ENCODE measurements at places on chromosomes 16 and 17.

- DNase-seq: no peak
These were observed 134.9 kb upstream of the CDH5 start for GRCh38 chr16:66231452-66232160.

DNA sequence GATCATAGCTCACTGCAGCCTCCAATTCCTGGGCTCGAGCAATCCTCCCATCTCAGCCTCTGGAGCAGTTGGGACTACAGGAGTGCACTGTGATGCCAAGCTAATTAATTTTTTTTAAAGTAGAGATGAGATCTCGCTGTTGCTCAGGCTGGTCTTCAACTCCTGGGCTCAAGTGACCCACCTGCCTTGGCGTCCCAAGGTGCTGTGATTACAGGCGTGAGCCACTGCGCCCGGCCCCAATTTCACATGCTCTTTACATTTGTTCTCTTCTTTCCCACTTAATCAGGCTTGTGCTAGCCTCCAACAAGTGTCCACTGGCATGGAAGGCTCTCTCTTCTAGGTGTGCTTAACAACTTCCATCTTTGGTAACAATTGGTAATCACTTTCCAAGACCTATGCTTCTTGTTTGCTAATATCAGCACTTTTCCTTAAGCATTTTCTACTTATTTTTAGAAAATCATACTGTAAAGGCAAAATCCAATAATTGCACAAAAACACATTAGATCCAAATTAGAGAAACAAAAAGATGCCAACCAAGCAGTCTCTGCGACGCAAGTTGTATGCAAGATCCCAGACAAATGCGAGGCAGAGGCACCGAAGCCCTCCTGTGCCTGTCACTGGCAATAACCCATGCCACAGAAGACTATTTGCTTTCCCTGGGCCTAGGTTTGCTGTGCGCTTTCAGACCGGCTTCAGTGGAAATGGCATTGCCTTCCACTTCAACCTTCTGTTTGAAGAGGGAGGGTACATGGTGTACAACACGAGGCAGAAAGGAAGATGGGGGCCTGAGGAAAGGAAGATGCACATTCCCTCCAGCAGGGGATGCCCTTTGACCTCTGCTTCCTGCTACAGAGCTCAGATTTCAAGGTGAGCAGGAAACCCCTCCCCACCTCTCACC, 52.6 kb downstream of the NOS2 start:
- no peak for DNase-seq

GRCh38 chr16:35146723-35147458, 1687.5 kb downstream of the TP53TG3F start:
- no peak for DNase-seq

DNA sequence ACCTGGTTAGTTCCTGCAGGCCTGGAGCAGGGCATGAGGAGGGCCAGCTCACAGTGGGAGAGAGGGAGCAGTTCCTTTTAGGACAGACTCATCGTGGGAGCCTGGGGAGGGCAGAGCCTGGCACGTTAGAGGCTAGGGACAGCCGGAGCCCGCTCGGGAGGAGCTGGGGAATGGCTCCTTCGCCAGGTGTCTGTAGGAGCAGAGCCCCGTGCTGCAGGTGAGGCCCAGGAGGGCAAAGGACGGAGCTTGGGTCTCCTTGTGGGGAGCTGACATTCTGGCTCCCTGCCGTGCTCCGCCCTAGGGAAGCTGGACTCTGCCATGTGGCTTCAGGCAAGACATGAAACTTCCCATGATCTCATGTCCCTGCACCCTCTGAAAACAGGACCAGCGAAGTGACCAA, 18.7 kb upstream of the MTSS2 start:
- DNase-seq: no peak

DNA sequence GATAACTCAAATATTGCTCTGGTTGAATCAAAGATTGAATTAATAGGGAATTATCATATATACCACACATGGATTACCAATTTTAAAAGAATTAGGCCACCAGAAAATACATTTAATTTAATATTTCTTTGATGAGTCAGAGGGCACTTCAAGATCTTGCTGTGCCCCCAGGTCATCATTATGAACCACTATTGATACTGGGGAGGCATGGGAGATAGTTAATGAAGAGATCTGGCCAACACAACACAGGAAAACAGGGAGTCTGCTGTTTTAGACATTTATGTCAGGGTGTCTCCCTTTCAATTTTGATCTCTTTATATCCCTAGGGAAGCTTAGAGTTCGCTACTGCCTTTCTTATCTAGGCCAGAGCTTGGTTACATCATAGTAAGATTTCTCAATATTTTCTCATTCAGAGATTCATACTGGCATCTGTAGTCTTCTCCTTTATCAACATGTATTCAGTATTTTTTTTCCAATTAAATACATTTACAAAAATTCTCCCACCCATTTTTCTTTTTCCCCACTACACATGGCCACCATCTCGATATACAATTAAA, 158.3 kb upstream of the ZFHX3 start:
- DNase-seq: no peak

GRCh38 chr17:29802246-29802645, 127.8 kb downstream of the SSH2 start:
- no peak for DNase-seq

- DNase-seq: no peak
These were observed 23.7 kb downstream of the NOD2 start for GRCh38 chr16:50717091-50717490.

DNA sequence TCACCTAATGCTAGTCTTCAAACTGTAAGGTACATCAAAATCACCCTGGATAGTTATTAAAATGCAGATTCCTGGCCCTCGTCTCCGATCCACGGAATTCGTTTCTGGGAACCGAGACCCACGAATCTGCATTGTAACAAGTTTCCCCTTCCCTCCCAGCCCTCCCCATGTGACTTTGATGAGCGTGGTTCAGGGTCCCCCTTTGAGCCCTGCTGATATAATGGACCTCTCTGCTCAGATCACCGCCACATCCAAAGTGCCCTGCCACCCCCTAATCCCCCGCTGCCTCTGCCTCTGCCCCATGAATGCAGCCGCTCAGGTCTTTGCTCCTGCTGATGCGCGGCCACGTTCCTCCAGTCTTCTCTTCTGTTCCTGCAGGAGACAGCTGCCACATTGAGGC, 283.1 kb downstream of the SNX29 start:
- no peak for DNase-seq

- DNase-seq: no peak
These were observed 168.5 kb downstream of the XYLT1 start for GRCh38 chr16:17302214-17302613.

DNA sequence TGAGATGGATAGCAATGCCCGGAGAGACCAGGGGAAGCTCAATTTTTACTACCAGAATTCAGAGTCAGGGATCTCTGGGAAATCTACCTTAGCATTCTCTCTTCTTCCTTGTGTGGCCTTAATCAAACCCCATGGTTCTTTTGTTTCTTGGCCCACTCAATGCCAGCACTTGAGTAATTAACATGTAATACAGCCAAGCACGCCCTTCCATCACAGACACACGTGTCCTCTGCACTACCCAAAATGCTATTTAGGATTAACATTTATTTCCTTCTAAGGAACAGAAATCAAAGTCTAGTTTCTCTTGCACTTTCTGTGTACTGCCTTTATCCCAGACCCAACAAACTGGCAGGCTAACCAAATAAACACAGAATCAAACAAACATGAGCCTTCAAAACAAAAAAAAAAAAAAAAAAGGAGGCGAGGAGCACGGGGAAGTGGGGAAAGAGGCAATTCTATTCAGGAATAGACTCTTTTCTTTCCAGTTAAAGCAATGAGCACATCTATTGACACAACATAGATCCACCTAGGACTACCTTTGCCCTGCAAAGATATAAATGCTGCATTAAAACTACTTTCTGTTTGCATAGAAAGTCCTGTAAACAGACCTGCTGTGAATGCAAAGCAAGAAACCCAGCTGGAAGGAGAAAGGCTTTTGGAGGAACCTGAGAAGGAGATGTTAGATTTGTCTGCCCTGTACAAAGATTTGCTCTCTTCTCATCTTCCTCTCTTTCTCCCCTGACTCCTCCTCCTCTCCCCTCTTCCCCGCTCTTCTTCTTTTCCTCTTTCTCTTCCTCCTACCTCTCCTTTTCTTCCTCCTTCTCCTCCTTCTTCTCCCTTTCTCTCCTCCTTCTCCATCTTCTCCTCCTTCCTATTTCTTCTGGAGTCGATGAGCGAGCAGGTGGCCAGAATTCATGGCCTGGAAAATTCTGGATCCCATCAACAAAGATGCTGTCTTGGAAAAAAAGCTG, 294.4 kb downstream of the NPIPA8 start:
- DNase-seq: no peak

- no peak for DNase-seq
These were observed 38.8 kb downstream of the HEATR6 start for GRCh38 chr17:60039847-60040442.

GRCh38 chr16:31695667-31696066, 168.0 kb downstream of the AHSP start:
- DNase-seq: no peak

GRCh38 chr17:72884066-72884465, 208.4 kb downstream of the SLC39A11 start:
- DNase-seq: no peak

GRCh38 chr16:79007614-79008013, 592.9 kb downstream of the MAF start:
- no peak for DNase-seq

GRCh38 chr17:44216694-44217093, 2.8 kb downstream of the UBTF start:
- no peak for DNase-seq

- no peak for DNase-seq
These were observed 95.1 kb downstream of the XYLT1 start for GRCh38 chr16:17375461-17376304.

DNA sequence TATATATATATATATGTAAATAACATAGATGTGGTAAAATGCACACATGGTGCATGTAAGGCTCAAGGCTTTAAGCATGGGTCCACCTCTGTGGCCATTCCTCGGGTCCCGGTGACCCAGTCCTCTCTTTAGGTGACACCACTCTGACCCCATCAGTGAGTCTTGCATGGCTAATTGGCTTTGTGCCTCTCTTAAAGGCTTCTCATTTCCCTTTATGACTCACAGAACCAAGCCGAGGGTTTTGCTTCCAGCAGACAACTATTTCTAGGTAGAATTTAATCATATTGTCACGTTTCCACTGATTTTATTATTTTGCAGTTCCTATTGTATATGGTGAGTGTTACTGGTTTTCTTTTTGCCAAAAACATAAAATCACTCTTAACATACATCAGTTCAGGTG, 59.7 kb downstream of the PLCG2 start:
- DNase-seq: no peak

DNA sequence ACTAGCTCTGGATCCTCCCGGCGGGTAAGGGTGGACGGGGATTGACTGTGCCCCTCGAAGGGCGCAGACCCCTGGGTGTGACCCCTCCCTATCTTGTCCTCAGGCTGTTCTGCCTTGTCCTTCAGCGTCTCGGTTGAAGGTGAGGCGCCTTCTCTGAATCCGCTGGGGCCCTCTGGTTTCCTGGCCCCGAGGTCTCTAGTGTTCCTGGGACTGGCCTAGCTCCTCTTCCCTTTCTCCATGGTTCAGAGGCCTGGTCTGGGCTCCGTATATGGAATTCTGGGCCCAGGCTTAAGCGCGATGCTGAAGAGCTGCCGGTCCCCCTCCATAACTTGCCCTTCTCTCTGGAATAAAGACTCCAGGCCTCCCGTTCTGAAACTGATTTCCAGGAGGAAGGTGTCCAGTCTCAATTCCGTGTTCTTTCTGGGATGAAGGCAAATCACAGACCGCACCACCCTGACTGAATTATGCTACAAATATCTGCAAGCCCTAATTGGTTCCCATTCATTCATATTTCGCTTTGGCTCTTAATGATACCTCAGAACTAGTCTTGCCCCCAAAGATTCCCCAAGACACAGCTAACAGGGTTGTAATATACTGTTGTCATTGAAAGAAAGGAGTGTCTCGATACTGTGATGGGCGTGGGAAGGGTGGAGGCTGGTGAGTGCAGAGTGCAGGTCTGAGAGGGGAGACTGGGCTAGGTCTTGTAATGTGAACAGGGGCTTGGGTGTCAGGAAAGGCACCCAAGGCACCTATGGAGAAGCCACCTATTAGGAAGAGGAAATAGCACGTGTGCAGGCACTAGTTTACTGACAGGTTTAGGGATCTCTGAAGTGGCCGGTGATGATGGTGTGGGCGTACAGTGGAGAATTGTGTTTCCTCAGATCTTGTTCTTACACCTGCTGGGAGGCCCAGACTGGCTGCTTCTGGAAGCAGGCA, 851 bp downstream of the EDC4 start:
- no peak for DNase-seq

DNA sequence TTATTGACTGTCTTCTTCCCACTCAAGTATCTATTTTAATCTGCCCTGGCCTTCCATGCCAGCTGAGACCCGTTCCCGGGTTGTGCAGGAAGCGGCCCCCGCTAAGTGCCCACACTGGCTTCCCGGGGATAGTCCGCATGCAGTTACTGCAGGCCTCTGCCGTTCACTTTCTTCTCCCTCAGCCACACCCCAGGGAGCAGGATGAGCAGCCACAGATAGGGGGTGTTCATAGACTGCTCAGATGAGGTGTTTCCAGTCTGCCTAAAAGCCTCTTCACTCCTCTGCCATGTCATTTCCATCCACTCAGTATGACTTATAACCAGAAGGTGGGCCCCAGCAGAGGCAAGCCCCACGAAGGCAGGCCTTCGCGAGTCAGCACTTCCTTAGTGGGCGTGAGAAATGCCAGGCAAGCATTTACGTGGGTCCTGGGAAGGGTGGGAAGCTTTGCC, 7.7 kb downstream of the MED9 start:
- no peak for DNase-seq

DNA sequence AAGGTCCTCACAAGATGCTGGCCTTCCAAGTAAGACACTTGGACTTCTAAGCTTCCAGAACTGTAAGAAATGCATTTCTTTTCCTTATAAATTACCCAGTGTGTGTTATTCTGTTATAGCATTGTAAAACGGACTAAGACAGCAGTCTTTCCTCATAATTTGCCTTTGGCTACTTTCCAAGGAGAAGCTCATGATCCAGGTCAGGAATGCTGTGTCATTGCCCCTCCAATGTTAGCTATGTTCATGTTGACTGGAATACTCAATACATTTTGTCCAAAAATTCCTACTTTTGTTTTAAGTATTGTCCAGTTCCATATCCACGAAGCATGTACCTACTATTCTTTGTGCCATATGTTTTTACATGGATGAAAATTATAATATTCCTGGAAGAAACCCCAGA, 234.6 kb downstream of the HS3ST3A1 start:
- no peak for DNase-seq

DNA sequence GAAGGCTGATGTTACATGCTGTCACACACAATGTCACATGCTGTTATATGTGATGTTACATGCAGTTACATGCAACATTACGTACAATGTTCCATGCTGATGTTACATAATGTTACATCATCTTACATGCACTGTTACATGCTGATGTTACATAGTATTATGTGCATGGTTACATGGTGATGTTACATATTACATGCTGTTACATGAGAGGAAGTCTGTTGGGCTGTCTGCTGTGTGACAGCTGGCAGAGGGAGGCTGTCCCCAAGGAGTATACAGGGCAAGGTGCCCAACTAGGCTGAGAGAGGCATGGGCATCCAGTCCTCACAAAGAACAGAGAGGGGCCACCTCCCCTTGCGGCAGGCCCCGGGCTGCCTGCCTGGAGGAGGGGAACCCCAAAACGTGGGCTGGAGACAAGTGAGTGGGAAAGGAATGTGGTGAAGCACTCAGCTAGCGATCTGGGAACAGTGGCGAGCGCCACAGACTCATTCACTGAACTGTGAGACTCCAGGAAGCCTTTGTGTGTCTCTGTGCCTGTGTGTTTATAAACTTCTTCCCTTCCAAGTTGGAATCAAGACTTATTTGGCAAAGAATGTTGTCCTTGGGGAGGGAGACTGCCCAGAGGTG, 30.6 kb downstream of the TMEM92 start:
- DNase-seq: peak; percentile 38

- DNase-seq: no peak
These were observed 7.6 kb downstream of the ALKBH5 start for GRCh38 chr17:18191236-18191667.

GRCh38 chr16:19833176-19833575, 51.5 kb downstream of the GPRC5B start:
- no peak for DNase-seq

Data from hepatic stellate cell (primary cell).